Activated naive CD4-positive, alpha-beta T cell treated with anti-CD3 and anti-CD28 coated beads for 36 hours (primary cell): ENCODE measurements at places on chromosomes 13 and 19. TPM values are rescaled to one million over a fixed set of nuclear protein-coding genes. Genes with fewer than 3 reads are reported as not detected.
A peak's percentile ranks its signal among the peaks of the same experiment; 100 is the strongest.

DNA sequence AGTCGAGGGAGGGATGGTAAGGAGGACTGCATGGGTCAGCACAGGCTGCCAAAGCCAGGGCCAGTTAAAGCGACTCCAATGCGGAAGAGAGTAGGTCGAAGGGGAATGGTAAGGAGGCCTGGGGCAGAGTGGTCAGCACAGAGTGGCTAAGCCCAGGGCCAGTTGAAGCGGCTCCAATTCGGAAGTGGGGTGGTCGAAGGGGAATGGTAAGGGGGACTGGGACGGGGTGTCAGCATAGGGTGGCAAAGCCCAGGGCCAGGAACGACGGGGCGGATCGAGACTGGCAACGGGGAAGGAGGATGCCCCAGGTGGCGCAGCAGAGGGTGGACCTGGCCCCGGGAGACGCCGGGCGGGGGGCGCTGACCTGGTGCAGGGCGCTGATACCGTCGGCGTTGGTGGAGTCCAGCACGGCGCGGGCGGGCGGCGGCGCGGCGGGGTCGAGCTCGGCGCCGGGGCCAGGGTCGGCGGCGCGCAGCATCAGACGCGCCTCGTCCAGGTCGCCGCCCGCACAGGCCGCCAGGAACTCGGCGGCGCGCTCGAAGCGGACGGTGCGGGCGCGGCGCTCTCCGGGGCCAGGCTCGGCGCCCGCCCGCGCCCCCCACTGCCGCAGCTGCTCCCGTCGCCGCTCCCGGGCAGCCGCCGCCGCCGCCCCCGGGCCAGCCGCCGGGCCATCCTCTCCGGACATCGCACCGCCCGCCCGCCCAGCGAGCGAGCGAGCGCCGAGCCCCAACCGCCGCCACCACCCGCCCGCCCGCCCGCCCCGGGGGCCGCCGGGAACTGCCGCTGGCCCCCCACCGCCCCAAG lies at the start of gene PPP1R12C:
Gene PPP1R12C, minus strand, starts transcription at position 779 of the 804 bp plus-strand sequence. Its CDS starts 94 bp downstream, at position 685.
- peak within 1 kb of the TSS; percentile 90 for H3K27ac ChIP-seq
- no peaks in the 10 kb centered on the region for H3K36me3 ChIP-seq
- H3K4me3 ChIP-seq, result peak within 1 kb of the TSS; percentile 98
- DNase-seq, result peak; percentile 22

HSD17B14 gene
- not detected for total RNA-seq

- DNase-seq, result no peak
- no peak overlapping the region for H3K27ac ChIP-seq
- H3K27me3 ChIP-seq, result no peaks in the 10 kb centered on the region
- H3K4me1 ChIP-seq, result no peaks in the 10 kb centered on the region
These were observed 1518.3 kb upstream of the SLC10A2 start for GRCh38 chr13:104584481-104584880.

- H3K36me3 ChIP-seq, result no peaks in the 10 kb centered on the region
- no peaks in the 10 kb centered on the region for H3K4me1 ChIP-seq
These were observed 43.2 kb upstream of the TSHZ3 start for GRCh38 chr19:31392464-31392863.

DNA sequence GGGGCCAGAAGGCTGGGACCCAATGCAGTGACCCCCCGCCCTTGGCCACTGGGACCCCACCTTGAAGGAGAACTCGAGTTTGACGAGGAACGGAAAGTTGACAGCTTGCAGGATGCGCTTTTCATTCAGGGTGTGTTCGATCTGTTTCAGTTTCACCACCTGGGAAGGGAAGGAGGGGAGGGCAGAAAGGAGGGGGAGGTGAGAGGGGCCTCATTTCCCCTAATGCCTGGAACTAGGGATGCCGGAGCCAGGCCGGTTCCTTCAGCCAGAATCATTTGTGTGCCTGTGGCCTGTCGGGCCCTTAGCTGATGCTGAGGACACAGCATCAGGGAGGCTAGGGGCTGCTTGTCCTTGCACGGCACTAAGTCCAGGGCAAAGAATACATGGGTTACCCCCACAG lies 12.2 kb upstream of the SAMD1 start:
- no peaks in the 10 kb centered on the region for H3K27me3 ChIP-seq
- peaks cover 4% of the 10 kb centered on the region for H3K36me3 ChIP-seq
- no peak for DNase-seq
- no peaks in the 10 kb centered on the region for H3K4me1 ChIP-seq

DNA sequence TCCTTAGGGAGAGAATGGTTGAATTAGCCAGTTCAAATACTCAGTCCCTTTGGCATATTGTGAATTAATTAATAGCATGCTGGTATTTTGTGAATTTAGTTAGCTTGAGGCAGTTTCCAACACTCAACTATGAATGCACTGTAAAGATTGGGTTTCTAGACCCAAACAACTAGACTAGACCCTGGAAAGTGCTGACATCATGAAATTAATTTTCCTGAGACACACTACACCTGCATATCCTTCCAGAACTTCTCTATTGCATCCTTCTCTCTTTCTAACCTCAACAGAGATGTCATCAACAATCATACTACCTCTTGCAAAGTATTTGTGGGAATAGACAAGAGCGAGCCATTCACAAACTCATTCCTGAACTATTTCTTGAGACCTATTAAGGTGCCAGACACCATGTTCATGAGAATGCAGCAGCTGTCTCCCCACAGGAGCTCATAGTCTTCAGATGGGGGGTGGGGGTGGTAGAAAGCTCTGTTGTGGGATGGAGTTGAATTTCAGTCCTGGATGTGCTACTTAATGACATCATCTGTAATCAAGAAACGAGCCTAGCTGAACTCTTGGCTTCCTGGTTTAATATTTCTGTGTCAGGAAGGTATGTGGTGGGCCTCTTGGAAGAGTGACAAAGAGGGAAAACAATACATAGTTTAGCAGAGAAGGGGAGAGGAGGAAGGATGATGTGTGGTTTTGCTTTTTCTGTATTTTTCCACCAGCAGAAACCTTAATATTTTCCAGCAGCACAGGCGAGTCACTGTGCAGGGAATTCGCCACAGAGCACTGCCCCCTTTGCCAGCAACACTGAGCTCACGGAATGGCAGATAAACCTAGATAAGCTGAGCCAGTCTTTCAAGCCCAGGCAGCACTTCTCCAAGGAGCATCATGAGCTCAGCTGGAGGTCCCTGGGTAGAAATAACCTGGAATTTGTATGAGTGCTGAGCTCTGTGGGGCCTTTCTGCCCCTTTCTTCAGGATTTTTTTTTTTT lies 53.1 kb upstream of the CYSLTR2 start:
- peaks cover 6% of the 10 kb centered on the region for H3K4me1 ChIP-seq
- no peak overlapping the region for H3K27ac ChIP-seq
- no peaks in the 10 kb centered on the region for H3K36me3 ChIP-seq
- no peak for DNase-seq
